Stimulated activated CD8-positive, alpha-beta memory T cell treated with anti-CD3 and anti-CD28 coated beads, Interleukin-4, amount 100 ng/mL, for 4 hours (primary cell): ENCODE measurements at places on chromosomes 3 and 15.

- DNase-seq, result no peak
Observed at GRCh38 chr3:139764936-139765335, 87.2 kb upstream of the NMNAT3 start.

DNA sequence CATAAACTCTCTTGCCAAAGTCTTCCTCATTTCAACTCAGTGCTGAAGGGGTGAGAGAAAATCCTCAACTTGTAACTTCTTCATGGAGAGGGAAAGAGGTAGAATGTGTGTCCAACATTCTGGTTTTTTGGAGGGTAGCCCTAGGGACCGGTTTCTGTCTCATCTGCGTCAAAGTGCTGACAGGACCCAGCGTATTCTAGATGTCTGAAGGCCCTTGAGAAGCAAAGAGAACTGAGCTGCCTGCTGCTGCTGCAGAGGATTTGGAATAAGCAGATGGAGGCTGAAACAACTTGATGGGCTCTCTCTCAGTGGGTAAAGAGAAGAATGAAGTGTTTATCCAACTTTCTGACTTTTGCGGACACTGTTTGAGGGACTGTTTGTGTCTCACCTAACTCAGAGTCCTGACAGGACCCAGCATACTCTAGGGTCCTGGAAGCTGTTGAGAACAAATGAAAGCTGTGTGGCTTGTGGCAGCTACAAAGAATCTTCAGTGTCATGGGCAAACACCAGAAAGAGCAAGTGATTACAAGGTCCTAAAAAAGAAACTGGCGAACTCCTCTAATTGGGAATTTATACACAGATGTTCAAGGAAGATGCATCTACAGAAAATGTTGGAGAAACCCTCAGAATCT is 174.4 kb downstream of the SI start:
- DNase-seq, result no peak

GRCh38 chr3:107431246-107432012 is 54.2 kb downstream of the CCDC54 start:
- no peak for DNase-seq

DNA sequence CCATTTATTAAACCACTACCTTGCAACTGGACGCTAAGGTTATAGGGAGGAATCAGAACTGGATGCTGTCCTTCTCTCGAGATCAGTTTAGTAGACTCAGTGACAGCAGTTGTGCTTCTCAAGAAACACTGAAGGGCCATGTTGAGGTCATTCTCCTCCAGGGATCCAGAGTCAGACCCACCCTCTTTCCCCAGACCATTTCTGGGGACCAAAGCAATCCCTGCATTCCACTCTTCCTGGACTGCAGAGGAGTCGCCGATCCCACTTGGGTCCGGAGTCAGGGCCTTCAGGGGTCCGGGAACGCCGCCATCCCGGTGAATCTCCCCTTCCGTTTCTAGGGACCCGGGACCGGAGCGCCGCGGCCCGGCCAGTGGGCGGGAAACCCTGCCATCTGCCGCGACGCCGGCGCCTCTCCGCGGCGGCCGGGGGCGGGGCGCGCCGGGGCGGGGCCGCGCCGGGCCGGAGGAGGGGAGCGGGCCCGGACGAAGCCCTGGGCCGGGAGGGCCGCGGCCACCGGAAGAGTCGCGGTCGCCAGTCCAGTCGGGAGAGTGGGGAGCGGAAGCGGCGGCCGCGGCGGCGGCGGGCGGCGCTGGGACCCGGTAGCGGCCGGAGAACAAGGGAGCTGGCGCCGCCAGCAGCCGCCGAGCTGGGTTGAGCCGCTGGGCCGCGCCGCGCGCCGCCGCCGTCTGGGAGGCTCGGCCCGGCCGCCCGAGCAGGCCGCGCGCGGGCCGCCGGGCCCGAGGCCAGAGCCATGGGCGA is at the start of gene DVL3:
DVL3 (plus strand) TSS at position 493 of the 759 bp plus-strand sequence; CDS start at position 752, 259 bp downstream.
- no peak for DNase-seq

- DNase-seq, result no peak
Observed at GRCh38 chr3:134917631-134918030, 122.6 kb downstream of the EPHB1 start.

- no peak for DNase-seq
Observed at GRCh38 chr3:73009008-73009407, 12.4 kb downstream of the PPP4R2 start.

DNA sequence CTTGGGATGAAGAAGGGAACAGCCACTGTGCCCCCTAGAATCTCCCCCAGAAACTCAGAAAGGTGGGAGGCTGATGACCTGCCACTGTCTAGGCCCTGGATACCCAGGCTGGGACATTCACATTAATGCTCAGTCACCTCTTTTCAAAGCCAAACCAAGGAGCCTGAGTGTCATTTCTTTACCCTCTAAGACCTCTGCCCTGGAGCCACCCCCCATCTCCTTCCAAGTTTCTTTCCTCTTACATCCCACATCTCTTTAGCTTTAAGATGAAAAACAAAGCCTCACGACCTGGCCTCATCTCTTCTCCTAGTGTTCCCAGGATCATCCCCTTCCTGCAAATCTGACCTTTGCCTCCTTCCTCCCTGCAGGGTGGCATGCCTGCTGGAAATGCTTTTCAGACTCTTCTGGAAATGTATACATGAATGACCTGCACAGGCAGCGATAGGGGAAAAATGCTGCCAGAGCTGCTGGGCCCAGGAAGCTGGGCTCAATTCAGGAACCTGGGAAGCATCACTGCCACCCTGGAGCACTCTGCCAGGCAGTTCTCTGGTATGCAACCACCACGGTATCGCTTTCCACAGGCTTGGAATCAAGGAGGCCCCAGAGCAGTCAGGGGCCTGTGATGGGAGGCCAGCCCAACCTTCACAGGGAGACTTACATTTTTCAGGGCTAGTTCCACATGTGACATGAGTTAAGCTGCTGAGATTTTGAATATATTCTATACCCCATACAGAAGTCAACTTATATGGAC is 67.6 kb downstream of the DAPK2 start:
- DNase-seq, result no peak

DNA sequence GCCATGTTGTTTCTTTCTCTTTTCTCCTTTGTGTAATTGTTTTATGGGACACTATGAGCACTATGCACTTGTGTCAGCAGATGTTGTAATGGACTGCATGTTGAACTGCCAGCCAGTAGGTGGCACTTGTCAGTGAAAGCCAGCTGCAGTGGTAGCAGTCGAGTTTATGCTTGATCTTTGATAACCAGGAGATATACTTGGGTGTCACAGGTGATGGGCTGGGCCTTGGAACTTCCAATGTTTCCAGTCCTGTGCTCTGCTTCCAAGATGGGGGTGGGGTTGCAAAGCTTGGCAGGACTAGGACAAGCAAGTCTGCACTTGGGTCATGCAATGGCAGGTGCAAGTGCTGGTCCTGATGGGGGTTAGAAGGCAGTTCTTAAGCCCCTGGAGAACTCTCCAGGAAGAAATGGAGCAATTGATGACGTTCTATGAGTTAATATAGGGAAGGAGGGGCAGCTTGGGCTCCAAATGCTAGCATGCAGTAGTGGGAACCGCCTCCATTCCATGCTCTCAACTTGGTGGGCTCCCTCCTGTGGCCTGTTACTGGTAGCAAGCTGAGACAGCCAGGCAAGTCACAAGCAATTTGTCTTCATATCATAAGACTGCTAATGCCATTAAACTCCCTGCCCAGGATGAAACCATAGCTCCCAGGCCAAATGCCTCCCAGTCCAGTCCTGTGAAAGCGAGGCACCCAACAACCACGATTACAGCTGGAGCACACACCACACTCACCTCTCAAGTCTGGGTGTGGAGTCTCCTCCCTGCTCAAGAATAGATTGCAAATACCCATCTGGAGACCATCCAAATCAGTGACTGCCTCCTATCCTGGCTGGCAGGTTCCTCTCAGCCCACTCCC is 287.2 kb downstream of the CGGBP1 start:
- DNase-seq, result no peak

- DNase-seq, result no peak
Observed at GRCh38 chr3:50230794-50231125, 5.2 kb upstream of the GNAI2 start.

- DNase-seq, result no peak
Observed at GRCh38 chr15:78879517-78880241, 7.0 kb downstream of the MORF4L1 start.

DNA sequence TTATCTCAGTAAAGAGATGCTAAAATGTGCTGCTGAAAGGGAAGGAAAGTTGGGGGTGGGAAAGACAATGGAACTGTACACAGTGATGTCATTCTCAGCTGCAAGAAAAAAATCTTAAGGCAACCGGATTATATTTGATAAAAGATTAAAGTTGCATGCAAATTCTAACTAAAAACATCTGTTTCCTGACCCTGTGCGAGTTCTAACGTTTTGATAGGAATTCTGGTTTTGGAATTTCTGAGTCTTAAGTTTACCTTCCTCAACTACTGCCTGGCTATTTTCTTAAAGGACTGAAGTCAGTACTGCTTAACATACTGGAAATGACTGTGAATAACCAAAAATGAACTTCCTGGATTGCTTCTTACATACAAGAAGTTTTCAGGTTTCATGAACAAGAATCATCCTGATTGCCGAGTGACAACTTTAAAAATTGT is 115.5 kb downstream of the SLC25A26 start:
- no peak for DNase-seq

DNA sequence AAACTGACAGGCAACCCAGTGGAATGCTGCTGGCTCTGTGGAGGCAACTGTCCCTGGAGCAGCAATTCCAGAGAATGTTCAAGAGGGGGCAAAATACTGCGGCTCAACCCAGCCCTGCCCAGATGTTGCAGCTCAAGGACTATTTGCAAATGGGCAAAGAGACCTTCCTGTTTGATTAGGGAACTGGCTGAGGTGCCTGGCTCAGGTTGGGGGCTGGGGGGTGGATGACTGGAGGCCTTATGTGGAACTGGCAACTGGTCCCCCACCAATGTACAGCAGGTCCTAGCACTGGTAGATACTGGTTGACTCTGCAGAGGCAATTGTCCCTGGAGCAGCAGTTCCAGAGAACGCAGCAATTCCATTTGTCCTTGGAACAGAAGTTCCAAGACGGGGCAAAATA is 302.5 kb downstream of the ZPLD1 start:
- DNase-seq, result no peak

GRCh38 chr15:20348900-20349773 is 192.5 kb downstream of the GOLGA6L6 start:
- DNase-seq, result no peak

GRCh38 chr15:59996298-59997041 is 7.6 kb upstream of the FOXB1 start:
- no peak for DNase-seq

DNA sequence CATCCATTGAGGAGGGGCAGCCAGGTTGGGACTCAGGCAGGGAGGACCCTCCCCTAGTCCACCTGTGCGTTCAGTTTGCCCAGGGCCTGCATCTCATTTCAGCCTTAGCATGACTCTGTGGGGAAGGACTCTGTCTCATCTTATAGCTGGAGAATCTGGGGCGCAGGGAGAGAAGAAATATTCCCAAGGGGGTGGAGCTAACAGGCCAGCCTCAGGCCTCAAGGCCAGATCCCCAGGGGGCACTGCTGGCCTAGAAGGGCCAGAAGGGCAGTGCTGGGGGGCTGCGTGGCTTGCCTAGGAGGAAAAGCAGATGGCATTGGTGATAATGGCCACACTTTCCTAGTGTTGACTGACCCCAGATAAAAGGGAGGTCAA is 10.9 kb downstream of the AMOTL2 start:
- no peak for DNase-seq

DNA sequence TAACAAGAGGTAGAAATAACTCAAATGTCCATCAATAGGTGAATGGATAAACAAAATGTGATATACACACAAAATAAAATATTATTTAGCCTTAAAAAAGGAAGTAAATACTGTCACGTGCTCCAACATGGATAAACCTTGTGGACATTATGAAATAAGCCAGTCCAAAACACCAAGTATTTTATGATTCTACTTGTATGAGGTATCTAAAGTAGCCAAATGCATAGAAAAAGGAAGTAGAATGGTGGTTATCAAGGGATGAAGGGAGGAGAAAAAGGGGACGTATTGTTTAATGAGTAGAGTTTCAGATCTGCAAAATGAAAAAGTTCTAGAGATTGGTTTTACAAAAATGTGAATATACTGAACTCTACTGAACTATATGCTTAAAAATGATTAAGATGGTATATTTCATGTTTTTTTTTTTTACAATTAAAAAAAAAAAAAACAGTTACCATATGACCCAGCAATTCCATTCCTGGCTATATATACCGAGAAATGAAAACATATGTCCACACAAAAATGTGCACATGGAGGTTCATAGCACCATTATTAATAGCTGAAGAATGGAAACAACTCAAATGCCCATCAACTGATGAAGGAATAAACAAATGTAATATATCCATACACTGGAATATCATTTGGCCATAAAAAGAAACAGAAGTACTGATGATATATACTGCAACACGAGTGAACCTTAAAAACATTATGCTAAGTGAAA is 29.1 kb upstream of the MAP6D1 start:
- no peak for DNase-seq

DNA sequence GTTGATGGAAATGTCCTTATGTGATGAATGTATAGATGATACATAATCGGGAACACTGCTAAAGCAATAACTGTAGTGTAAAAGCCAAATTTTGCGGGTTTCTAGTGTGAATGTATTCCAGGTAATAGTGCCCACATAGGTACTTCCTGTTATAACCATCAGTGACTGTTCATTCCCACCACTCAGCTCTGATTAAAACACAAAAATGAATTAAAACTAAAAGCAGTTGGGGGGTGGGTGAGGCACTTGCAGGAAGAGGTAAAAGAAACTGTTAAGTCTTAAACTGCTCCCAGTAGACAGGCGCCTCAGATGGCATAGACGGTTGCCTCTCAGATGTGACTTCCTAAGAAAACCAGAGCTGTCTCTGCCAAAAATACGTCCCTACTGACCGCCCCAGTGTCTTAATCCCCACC is 893 bp upstream of the MTHFS start:
- DNase-seq, result no peak

- DNase-seq, result no peak
Observed at GRCh38 chr3:28039829-28040228, 201.6 kb upstream of the CMC1 start.

GRCh38 chr3:169334991-169335390 is 328.5 kb downstream of the MECOM start:
- DNase-seq, result no peak

DNA sequence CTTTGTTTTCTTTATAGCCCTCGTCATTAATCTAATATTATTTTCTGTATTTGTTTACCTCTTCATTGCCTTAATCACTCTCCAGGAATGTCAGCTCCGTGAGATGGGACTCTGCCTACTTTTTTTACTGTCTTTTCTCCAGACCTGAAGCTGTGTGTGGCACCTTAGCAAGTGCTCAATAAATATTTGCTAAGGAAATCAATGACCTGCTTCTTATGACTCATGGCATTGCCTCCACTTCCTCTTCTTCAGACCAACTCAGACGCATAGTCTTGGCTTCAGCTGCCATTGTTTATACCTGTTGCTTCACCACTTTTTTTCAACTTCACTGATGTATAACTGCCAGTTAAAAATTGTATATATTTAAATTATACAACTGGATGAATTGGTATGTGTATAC is 218.5 kb upstream of the CMC1 start:
- no peak for DNase-seq

DNA sequence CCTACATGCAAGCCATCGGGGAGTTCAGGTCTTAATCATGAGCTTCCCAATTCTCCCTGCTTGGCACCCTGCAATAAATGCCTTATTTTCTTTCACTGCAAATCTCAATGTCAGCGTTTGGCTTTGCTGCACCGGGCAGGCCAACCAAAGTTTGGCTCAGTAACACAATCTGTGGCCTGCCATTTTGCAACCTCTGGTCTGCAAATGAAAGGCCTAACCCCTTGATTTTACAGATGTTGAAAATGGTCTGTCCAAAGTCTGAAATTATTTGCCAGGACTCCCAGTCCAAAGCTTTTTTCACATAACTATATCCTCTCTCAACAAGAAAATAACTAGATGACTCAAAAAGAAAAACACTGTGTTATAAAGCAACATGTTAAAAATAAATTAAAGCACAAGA is 34.0 kb upstream of the LEKR1 start:
- no peak for DNase-seq
